ENCODE measurements at places on chromosomes 12 and 14.

DNA sequence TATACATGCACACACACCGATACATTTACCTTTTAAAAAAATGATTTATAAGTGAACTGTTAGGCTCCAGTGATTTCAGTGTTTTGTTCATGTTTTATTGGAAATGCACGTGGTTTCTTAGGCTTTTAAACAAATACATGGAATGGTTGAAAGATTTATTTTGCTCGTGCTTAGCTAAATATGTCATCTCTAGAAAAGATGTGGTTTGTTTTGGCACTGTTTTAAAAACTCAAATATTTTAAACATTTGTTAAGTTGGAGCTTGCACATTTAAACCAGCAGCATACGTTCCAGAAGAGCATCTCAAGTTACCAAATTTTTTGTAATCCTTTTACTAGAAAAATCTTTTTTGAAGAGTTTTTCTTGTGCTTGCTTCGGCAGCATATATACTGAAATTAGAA lies 44.5 kb downstream of the FOXA1 start:
- no peak for DNase-seq

- no peak for DNase-seq
Measured at GRCh38 chr12:51949342-51950030, 2.0 kb upstream of the ACVR1B start.

GRCh38 chr12:53320352-53321195 lies 836 bp downstream of the AAAS start:
- DNase-seq: no peak

DNA sequence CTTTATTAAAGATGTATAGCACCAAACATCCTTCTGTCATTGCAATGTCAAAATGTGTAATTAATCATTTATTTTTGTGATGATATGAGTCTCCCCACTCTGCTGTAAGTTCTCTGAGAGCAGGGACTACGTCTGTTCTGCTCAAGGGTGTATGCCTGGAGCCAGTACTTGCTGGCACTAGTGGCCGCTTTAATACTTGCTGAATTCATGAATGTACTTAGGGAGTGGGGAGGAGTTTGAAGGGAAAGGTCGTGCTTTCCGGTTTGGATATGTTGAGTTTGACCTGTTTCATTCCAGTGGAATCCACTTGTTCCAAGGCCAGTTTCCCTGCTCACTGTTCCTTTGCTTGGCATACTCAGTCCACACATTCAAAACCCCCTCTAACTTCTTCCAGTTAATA lies 1.9 kb upstream of the DCAF5 start:
- DNase-seq: no peak

- no peak for DNase-seq
Measured at GRCh38 chr14:78107166-78107565, 63.0 kb upstream of the NRXN3 start.

- DNase-seq: no peak
Measured at GRCh38 chr12:53222806-53223261, 9.2 kb downstream of the RARG start.

GRCh38 chr12:119327471-119327870 lies 7.1 kb upstream of the CCDC60 start:
- DNase-seq: no peak

DNA sequence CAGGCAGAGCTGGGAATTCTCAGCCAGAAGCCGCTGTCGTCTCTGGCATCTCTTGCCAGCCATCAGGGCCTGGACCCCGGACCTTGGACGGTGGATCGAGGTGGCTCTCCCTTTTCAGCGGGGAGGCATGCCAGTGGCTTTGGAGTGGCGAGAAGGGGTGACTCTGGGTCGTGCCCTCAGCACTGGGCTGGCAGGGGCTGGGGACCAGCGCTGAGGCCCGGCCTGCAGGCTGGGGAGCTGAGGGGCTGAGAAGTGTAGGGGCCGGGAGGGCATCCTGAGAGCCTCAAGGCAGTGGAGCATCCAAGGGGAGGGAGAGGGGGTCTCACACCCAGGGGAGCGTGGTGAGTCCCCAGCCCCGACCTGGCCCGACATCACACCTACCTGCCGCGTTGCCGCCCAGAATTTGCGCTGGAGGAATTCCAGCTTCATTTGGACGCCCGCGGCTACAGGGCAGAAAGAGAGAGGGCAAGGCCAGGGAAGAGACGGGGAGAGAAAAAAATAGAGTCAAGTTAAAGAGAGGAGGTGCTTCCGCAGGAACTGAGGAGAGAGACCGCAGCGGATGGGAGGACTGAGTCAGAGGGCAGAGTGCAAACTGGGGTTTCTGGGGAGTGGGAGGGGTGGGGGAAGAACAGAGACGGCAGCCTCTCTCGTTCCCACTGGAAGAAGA lies 9.0 kb upstream of the LRTM2 start:
- no peak for DNase-seq

DNA sequence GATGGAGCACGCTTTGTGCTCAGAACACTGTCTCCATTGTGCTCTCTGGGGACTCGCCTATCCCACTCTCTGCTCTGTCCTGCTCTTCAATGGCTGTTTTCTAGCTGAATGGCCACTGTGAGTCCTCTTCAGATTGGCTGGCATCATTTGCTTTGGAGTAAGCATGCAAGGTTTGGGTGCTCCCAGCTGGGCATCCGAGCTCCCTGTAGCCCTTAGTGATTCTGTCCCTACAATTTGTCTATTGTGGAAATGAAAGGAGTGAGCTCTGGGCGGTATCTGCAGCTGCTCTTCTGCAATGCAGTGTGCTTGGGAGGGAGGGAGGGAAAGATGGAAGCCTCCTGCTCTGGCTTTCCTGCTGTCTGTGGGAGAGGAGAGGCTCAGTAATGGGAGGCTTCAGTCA lies 84.8 kb downstream of the SMOC1 start:
- no peak for DNase-seq

GRCh38 chr14:32319368-32320049 lies 9.6 kb upstream of the AKAP6 start:
- DNase-seq: no peak

GRCh38 chr12:84719997-84720396 lies 192.6 kb downstream of the SLC6A15 start:
- DNase-seq: no peak

DNA sequence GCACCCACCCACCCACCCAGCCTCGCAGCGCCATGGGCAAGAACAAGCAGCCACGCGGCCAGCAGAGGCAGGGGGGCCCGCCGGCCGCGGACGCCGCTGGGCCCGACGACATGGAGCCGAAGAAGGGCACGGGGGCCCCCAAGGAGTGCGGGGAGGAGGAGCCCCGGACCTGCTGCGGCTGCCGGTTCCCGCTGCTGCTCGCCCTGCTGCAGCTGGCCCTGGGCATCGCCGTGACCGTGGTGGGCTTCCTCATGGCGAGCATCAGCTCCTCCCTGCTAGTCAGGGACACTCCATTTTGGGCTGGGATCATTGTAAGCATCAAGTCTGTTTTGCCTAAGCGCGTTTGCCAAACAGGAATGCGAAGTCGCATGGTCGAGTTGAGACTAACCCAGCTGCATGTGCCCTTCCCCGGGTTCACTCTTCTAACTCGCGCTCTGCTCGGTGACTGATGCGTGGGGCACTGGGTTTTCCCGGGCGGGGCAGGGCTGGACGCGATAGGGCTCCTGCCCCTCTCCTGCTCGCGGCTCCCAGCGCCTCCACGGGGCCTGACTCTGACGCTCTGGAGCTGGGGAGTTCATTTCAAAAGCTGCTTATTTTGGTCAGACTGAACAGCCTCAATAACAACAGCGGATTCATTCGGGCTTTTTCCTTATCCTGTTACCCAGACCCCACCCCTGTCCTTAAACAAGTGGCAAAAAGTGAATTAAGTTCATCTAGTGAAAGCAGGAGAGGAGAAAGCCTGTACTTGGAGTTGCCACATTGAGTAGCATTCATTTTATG lies 458 bp downstream of the SSPN start:
- peak; percentile 14 for DNase-seq

DNA sequence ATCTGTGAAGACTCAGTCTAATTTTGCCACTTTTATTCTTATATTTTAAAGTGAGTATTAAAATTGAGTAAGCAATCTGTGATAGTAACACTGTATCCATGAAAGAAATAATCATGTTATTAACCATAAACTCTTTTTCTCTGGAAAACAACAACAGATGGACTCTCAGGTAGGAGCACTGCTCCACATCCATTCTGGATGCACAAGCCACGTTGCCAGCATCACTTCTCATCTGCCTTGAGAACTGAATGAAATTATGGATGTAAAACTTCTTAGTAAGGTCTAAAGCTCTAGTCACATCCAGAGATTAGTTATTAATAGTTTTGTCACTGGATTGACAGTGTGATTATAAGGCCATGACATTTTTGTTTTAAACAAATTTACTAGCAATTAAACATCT lies 489.1 kb upstream of the SYT1 start:
- DNase-seq: no peak

GRCh38 chr12:27969624-27970400 lies 2.7 kb downstream of the PTHLH start:
- peak; percentile 60 for DNase-seq

DNA sequence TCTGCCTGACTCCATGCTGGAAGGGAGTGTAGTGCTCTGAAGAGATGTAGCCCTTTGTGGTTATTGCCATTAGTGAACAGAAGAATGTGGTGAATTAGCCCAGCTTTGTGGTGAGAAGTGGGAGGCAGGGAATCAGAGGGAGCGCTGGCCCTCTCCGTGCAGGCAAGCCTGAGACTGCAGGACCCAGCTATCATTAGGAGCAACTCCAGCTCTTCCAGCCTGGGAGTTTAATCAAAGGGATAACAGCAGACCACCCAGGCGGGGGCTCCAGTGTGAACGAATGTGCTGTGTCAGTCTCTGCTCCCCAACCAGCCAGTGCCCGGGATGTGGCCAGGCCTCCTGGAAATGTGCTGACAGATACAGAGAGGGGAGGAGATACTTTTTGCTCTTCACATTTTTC lies 142.7 kb downstream of the TTLL5 start:
- no peak for DNase-seq

DNA sequence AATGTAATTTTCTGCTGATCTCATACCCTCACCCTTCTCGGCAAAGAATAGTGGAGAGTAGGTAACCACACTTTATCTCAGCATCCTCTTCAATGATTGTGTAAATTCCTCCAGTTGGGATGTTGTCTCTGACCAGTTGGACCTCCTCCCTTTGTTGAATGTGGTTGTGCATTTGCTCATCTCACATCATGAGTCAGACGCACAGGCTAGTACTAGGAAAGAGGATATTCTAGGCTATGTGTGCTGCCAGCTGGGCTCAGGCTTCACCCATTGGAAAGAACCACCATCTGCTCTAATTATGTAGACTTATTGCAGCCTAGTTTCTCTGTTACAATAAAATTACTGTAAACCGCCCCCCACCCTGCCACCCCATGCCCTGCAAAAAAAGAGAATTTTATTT lies 90.3 kb downstream of the LMO3 start:
- DNase-seq: no peak

DNA sequence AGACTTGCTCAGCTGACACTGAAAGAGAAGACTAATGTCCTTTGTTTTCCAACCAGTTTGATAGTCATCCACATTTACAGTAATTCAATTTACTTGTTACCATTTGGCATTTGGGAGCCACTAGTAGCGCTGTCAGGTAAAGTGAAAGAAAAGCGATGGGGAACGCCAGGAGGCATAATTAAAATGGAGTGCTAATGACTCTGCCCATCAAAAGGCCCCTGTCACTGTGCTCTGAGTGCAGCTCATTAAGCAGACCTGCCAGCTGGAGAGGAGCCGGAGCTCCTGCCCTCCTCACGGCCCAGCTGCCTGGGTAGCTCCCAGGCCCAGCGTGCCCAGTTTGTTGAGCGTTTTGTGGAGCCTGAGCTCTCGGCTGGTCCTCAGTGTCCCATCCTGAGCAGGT lies 463.6 kb upstream of the CCDC196 start:
- no peak for DNase-seq

GRCh38 chr12:81083906-81084513 lies 6.1 kb downstream of the ACSS3 start:
- DNase-seq: no peak

DNA sequence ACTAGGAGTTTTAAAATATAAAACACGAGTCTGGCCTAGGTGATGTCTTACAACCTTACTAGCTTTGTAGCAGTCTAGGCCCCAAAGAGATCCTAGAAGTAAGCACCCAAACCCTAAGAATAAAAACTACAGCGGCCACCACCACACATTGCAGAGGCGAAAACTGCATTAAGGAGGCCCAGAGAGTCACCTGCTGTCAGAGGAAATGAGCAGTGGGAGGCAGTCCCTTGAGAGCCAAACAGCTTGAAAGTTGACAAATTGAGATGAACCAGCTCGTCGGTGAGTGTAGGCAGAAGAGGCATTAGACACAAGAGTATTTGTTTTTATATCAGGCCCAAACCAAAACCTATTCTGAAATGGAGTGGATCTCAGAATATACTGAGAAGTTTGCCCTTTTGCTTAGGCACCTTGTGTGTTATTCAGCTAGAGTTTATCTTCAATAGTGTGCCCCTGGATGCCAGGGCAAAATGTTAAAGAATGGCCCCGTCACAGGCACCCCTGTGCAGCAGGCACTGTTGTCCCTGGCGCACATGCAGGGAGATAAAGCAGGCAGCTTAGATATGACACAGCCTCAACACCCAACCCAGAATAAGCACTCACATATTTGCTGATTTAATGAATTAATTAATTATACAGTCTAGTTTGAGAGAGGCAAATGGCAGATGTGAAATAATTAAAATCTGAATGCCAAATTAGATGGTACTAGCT lies 56.7 kb downstream of the TTC7B start:
- DNase-seq: no peak

DNA sequence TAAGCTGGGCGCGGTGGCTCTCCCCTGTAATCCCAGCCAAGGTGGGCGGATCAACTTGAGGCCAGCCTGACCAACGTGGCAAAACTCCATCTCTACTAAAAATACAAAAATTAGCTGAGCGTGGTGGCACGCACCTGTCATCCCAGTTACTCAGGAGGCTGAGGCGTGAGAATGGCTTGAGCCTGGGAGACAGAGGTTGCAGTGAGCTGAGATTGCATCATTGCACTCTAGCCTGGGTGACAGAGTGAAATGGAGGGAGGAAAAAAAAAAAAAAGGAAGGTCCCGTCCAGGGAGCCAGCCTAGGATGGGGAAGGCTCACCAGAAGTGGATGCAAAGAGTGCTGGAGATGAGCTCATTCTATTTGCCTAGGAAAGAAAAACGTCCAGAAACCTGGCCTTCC lies 1.9 kb upstream of the CD27 start:
- no peak for DNase-seq

DNA sequence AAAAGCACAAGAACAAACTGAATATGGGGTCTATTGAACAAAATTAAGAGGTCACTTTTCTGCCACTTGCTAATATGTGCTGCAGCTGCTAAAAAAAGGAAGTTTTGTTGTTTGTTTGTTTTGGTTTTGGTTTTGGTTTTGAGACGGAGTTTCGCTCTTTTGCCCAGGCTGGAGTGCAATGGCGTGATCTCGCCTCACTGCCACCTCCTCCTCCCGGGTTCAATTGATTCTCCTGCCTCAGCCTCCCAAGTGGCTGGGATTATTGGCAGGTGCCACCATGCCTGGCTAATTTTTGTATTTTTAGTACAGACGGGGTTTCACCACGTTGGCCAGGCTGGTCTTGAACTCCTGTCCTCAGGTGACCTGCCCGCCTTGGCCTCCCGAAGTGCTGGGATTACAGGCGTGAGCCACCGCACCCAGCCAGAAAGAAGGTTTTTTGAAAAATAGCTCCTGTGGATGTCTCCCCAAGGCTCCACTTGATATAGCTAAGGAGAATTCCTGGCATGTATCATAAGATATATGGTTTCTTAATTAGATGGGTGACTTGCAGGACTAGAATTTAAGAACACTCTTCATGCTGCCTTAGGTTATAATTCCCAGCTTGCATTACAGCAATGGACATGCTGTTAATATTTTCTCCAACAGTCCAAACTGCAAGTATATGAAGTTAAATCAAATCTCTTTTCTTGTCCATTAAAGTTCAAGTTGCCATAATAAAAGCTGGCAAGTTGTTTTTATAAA lies 237.6 kb upstream of the AMIGO2 start:
- no peak for DNase-seq
